ENCODE measurements at places on chromosomes 2 and 18. TPM values are rescaled to one million over a fixed set of nuclear protein-coding genes. Genes with fewer than 3 reads are reported as not detected.

The SIX3 gene
- not detected for total RNA-seq

The LONRF2 gene
- not detected for total RNA-seq

The DOK1 gene
- 24.7 TPM for total RNA-seq

The ASXL3 gene
- not detected for total RNA-seq

The NAT8 gene
- total RNA-seq, result not detected

The SERPINB10 gene
- not detected for total RNA-seq

The FAM98A gene
- 15.3 TPM for total RNA-seq

The EGR4 gene
- 0.14 TPM for total RNA-seq

The TNFRSF11A gene
- total RNA-seq, result 1.2 TPM

All from Karpas-422 (cell line).